Naive thymus-derived CD8-positive, alpha-beta T cell (primary cell): ENCODE measurements at places on chromosomes 2 and 18. TPM values are rescaled to one million over a fixed set of nuclear protein-coding genes. Genes with fewer than 3 reads are reported as not detected.

MC4R gene
- not detected for total RNA-seq

SLC4A3 gene
- total RNA-seq = 0.19 TPM

- H3K36me3 ChIP-seq = no peaks in the 10 kb centered on the region
- H3K4me1 ChIP-seq = peaks cover 23% of the 10 kb centered on the region
- no peak overlapping the region for H3K27ac ChIP-seq
- no peaks in the 10 kb centered on the region for H3K27me3 ChIP-seq
- no peak for DNase-seq
These were observed 91.9 kb downstream of the ARL4C start for GRCh38 chr2:234404957-234405356.

DNA sequence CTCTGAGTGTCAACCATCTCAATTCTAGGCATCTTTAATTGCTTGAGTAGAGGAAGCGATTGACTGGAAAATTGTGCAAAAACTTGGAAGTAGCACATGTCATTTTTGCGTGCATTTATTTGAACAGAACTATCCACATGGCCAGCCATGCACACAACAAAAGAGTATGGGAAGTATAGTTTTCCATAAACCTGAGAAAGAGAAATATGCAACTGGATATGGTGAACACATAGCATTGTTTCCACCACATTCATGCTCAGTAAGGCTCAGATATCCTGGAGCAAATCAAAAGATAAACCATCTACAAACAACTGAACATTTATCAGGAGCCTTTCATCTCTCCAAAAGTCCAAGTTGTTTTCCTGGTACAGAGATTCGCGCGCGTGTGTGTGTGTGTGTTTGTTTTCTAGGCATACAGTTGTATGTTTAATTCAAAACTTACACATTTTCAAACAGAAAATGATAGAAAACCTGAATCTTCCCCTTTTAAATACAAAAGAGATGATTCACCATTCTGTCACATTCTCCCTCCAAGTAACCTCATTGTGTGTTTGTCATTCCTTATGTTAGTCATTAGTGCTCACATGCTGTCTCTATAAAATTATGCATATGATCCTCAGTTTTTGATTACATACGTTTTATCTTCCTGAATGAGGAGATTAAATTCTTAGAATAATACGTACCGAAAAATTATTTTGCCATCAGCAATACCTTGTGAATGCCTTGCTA, 780.4 kb upstream of the NRXN1 start:
- no peaks in the 10 kb centered on the region for H3K36me3 ChIP-seq
- H3K4me3 ChIP-seq = no peak overlapping the region
- H3K27me3 ChIP-seq = no peaks in the 10 kb centered on the region
- no peak for DNase-seq

CTNNA2 gene
- not detected for total RNA-seq

- peaks cover 83% of the 10 kb centered on the region for H3K4me1 ChIP-seq
- H3K4me3 ChIP-seq = no peak overlapping the region
- peak overlapping the region; percentile 11 for H3K27ac ChIP-seq
- H3K27me3 ChIP-seq = no peaks in the 10 kb centered on the region
These were observed 835 bp upstream of the IL18RAP start for GRCh38 chr2:102421890-102422759.

- peaks cover 53% of the 10 kb centered on the region for H3K27me3 ChIP-seq
- no peaks in the 10 kb centered on the region for H3K4me1 ChIP-seq
- H3K4me3 ChIP-seq = no peak overlapping the region
- H3K27ac ChIP-seq = no peak overlapping the region
- no peaks in the 10 kb centered on the region for H3K36me3 ChIP-seq
These were observed 81.2 kb downstream of the MYO5B start for GRCh38 chr18:50113726-50114125.

DNA sequence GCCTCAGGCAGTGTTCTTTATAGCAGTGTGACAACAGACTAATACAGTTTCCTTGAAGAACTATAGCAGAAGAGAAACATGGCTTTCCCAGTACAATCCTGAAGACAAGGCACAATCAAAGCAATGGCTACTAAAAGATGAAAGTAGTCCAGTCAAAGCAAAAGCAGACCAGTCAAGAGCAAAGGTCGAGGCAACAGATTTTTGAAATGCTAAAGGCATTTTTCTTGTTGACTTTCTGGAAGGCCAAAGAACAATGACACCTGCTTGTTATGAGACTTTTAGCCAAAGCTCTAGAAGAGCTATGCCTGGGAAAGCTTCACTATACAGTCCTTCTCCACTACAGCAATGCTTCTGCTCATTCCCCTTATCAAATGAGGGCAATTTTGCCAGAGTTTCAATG, 269.9 kb downstream of the EXOC6B start:
- DNase-seq = no peak
- no peaks in the 10 kb centered on the region for H3K4me1 ChIP-seq
- peaks cover 49% of the 10 kb centered on the region for H3K36me3 ChIP-seq

DNA sequence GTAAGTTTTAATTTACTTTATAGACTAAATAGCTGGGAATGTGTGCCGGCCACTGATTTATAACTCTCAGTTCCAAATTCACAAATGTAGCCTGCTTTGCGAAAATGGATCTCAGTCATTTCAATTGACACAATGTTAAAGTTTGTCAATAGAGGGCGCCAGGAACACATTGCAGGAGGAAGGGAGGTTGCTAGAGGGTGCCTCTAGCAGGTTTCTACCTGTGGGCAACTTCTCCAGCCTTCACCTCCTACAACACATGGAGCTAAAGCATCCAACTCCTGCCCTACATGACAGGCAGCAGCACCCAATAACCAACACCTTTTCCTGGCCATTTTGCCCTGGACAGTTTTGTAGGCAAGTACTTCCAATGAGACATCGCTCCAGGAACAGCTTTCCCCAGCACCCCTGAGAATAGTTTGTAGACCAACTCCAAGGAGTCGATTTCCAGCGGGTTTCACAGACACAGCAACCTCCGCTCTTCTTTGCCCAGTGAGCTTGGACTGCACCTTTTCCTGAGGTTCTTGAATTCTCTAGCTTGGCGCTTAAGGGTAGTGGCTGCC, 784.8 kb upstream of the CDH2 start:
- DNase-seq = no peak
- H3K36me3 ChIP-seq = no peaks in the 10 kb centered on the region
- no peaks in the 10 kb centered on the region for H3K27me3 ChIP-seq
- no peak overlapping the region for H3K27ac ChIP-seq
- H3K4me1 ChIP-seq = no peaks in the 10 kb centered on the region
- H3K4me3 ChIP-seq = no peak overlapping the region

NT5DC4 gene
- total RNA-seq = not detected

VWC2L gene
- total RNA-seq = not detected

C18orf63 gene
- not detected for total RNA-seq

EIF2B4 gene
- 54.9 TPM for total RNA-seq
